Glutamatergic neuron (in vitro differentiated cells): ENCODE measurements at places on chromosomes 1 and 21. TPM values are rescaled to one million over a fixed set of nuclear protein-coding genes. Genes with fewer than 3 reads are reported as not detected.

- no peak for DNase-seq
Measured at GRCh38 chr1:186187601-186188000, 187.5 kb downstream of the TPR start.

DNA sequence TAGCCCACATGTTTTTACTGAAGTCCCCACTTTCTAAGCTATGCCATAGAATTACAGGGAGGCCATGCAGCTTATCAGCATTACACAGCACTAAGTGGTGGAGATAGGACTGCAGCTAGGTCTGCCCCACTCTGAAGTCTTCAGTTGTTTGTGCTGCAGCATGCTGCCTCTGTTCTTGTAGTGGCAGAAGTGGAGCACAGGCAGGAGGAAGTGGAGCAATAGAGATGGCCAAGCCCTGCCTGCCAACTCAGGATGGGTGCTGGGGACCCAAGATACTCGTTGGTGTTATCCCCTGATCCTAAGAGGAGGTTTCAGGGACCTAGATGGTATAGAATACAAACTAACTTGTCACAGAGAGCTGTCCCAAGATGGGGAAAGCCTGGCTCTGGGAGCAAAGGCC is 12.9 kb downstream of the MRPL37 start:
- no peak for DNase-seq

DNA sequence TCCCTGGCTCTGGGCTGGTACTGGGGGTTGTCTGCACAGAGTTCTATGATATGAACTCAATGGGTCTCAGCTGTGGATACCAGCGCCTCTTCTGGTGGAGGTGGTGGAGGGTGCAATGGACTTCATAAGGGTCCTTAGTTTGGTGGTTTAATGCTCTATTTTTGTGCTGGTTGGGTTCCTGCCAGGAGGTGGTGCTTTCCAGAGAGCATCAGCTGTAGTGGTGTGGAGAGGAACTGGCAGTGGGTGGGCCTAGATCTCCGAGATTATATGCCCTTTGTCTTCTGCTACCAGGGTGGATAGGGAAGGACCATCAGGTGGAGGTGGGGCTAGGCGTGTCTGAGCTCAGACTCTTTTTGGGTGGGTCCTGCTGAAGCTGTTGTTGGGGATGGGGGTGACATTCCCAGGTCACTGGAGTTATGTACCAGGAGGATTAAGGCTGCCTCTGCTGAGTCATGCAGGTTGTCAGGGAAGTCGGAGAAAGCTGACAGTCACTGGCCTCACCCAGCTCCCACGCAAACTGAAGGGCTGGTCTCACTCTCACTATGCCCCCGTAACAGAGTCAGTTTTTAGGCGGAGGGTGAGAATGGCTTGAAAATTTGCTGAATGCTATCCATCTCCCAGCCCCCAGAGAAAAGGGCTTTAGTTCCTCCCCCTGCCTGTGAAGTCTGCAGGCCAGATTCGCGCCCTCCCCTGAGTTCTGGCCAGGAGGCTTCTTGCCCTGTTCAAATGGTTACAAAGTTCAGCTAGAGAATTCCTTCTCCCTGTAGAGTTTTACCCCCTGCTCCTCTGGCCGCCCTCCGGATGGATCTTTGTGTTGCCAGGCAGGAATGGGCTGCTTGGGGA is 902.9 kb downstream of the LTN1 start:
- no peak for DNase-seq

DNA sequence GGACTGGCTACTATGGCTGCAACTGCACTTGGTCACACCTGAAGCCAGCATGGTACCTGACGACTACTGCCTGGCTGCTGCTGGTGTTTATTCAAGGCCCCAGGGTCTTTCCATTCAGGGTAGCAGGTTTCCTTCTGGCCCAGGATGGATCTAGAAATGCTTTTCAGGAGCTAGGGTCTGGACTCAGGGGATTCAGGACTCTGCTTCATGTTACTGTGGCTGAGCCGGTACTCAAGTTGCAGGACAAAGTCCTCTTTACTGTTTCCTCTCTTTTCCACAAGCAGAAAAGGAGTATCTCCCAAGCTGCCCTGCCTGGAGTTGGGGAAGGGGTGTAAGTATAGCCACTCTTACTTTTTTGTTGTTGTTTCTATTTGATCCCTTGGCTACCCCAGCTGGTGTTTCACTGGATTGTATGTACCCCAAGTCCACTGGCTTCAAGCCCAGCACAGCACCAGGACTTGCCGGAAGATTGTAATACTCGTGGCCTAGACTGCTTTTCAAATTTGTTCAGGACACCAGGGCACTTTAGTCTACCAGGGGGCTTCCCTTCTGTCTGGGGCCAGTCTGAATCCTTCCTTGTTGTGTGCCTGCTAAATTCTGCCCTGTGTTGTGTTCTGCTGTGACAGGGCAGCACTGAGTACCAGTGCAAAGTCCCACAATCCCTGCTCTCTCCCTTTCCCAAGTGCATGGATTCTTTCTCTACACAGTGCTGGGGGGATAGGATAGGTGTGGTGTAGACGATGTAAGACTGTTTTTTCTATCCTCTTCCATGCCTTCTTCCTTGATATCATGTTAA is 248.5 kb downstream of the GPR52 start:
- no peak for DNase-seq

DNA sequence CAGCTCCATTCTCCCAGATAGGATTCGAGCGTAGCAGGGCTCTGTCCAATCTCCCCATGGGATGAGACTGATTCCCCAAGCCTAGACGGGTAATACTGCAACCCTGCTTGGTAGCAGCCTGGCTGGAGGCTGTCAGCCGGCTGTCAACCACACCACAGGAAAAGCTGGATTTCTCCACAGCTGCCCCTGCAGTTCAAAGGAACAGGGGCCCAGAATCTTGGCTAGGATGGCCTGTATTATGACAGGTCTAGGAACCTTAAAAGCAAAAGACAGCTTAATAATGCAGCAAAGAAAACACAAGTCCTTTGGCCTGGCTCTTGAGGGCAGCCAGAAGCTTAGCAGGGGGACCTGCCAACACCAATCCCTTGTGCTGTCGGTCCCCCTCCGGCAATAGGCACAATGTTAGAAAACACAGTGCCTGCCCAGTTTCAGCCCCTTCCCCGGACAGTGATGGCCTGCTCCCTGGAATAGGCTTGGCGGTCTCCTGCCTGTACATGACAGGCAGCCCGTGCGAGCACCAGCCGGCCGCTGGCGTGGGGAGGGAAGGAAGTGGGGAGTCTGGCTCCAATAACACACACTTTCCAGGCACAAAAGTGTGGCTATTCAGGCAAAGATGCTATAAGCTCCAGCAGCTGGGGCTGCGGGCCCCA is 90.5 kb downstream of the TRABD2B start:
- no peak for DNase-seq

DNA sequence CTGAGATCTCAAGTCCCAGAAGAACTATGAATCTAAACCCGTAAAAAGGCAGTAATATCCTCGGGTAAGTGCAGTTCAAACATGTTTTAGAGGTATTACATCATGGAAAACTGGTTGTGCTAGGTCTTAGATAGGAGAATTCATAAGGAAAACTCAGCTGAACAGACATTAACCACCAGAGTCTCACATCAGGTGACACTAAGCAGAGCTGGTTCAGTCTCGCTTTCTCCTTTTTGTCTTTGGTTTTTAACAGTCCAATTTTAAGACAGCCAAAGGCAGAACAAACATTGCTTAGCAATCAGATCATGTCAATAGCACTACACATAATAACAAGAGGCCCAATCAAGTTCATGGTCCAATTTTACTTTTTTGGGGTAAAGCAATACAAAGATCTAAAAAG is 63.1 kb upstream of the MUTYH start:
- DNase-seq: no peak

Gene PSRC1
- 13.9 TPM for total RNA-seq

Gene STK40
- 52.9 TPM for total RNA-seq
